NCI-H2081 treated with DMSO at 0.1 percent for 48 hours (cell line): ENCODE measurements at places on chromosomes 2 and 18.

- no peak for DNase-seq
Observed at GRCh38 chr18:60996822-60997221, 336.4 kb upstream of the CDH20 start.

DNA sequence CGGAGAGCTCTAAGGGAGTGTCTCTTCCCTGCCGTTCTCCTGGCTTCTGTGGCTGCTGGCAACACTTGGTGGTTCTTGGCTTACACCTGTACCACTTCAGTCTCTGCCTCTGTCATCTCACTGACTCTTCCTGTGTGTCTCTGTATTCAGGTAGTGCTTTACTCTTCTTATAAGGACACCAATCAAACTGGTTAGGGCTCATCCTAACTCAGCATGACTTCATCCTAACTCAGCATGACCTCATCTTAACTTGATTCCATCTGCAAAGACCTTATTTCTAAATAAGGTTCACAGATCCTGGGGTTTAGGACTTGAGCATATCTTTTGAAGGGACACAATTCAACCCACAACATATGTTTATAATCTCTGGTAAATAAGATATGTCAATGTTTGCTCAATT, 51.6 kb upstream of the DSEL start:
- DNase-seq: no peak

DNA sequence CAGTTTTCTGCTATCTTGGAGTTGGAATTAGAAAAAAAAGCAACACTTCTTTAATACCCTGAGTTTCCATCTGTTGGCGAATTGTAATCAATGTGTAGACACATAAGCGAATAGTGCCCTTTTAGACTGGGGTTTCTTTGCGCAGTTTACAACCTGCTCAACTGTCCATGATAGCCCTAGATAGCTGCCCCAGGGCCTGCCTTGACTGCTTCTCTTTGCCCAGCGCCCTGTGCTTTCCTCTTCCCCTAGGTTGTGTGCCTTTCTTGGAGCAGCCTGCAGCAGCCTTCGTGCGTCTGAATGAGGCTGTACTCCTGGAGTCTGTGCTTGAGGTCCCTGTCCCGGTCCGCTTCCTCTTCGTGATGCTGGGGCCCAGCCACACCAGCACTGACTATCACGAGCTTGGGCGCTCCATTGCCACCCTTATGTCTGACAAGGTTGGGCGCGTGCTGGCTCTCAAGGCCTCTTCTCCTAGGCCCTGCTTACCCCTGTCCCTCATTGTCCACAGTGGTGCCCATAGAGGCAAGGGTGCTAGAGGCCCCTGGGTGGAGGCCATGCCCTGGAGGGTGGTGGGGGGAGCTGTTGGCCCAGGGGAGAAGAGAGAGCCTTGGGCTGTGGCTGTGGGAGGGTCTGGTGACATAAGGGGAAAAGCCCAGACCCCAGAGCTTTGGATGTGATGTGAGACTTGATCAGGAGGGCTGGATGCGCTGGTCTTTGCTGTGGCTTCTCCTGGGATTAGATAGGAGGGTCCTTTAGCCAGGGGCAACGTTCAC, 6.9 kb downstream of the SLC4A3 start:
- no peak for DNase-seq

- no peak for DNase-seq
Observed at GRCh38 chr2:204110751-204111516, 174.4 kb downstream of the ICOS start.

- DNase-seq: no peak
Observed at GRCh38 chr2:125746321-125747164, 909.4 kb upstream of the GYPC start.

GRCh38 chr2:1488181-1488671, 75.0 kb downstream of the TPO start:
- DNase-seq: no peak

DNA sequence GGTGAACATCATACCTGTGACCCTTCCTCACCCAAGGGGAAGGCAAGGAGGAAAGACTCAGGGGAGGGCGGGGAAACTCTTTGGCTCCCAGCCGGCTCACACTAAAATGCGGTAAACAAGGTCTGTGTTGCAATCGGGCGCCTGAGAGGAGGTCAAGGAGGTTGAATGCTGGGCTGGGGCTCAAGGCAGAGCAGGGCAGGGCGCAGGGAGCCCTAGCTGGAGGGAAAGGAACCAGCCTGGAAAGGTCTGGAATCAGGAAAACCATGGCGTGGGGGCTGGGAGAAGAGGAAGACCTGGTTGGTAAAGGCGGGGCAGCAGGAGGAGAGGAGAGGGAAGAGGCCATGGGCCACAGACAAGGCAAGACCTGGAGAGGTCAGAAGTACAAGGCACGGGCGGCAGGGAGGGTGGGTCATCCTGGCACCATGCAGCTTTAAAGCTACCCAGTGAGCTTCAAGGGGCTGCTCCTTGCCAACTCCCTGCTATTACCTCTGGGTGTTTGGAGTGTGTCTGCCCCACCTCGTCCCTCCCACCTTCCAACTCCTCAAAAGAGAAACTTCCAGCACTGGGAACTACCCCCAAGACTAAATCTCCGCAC, 4.8 kb upstream of the TMEM37 start:
- DNase-seq: no peak

DNA sequence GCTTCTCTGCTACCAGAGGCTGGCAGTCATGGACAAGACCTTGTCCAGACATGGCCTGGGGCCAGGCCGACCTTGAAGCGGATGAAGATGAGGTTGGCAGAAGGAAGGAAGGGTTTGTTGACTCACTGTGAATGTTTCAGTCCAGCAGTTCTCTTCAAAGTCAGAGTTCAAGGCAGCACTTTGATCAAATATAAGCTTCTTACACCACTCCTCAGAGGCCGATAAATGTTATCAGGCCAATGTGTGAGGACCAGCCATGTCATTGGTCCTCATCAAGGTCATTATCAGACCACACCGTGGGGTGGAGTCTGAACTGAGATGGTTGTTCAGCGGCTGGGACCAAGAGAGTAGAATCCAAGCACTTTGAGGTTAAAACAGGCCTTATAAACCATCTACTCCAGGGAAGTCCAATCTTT, 35.5 kb downstream of the QPCT start:
- no peak for DNase-seq

DNA sequence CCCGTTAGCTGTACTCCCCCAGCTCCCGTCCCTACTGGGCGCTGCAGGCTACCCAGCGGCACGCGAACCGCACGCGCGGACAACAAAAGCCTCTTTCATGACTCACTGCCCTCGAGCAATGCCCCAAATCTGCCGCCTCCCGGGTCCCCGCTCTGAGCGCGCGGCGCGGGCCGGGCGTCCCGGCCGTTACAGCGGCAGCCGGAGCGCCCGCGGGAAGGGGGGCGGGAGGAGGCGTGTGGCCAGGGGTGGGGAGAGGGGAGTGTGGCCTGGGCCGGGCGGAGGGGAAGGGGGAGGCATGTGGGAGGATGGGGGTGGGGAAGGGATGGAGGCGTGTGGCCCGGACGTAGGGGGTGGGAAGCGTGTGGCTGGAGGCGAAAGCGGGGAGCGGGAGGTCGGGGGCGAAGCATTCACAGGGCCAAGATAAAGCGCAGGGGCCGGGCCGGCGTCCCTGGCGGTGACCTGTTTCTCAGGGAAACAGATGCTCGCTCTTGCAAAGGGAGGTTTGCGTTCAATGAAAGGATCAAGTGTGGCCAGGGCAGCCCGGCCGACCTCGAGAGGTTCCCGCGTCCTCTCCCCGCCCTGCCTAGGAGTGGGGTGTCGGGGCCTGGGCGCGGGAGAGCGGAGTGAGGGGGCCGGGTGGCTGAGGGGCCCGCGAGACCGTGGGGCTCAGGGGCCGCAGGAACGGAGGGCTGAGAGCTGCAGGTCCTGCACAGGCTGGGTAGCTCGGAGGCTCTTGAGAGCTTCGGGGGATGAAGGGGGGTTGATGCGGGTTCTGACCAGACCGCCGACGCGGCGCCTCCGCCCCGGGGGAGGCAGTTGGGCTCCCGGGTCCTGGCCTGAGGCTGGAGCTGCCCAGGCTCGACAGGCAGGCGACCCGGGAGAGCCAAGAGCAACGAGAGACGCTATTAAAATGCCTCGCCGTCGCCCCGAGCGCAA, 3.5 kb upstream of the NEUROD1 start:
- no peak for DNase-seq

GRCh38 chr2:101116841-101117552, 34.2 kb downstream of the TBC1D8 start:
- DNase-seq: no peak

- DNase-seq: peak; percentile 94
Observed at GRCh38 chr2:45009303-45009927, at the start of gene SIX2. TSS of gene SIX2 (minus strand) at chr2:45009452. CDS start at chr2:45009110, 342 bp downstream.

- DNase-seq: no peak
Observed at GRCh38 chr2:230678451-230678850, 34.2 kb upstream of the CAB39 start.

GRCh38 chr2:236338495-236339184, 74.4 kb upstream of the ASB18 start:
- DNase-seq: no peak

DNA sequence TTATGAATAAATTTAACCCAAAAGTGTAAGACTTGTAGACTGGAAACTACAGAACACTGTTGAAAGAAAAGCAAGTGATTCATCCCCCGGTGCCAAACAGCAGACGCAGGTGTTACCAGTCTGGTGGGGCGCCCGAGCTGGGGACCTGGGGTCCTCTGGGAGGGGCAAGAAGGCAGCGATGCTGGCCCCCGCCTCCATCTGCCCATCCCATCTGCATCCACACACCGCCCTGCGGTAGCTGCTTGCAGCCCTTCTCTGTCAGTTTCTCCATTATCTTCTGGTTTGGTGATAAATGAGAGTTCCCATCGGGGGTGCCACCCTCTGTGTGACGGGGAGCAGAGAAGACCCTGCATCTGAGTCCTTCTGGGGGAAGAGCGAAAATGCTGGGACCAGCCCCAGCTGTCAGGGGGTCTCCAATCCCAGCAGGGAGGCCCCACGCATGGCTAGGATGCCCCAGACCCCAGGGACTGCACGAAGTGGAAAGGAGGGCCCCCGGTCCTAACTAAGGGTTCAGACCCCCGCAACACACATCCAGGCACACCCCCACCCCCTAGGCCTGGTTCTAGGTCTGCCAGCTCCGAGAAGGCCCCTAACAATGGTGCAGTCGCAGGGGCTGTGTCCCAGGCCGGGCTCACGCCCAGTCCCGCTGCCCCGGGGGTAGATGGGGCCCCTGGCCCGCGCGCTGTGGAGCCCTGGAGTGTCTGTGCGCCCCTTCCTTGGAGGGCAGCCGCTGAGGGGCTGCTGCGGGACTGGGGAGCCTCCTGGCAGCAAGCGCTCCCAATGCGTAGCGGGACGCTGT, 686 bp upstream of the RGPD8 start:
- no peak for DNase-seq

GRCh38 chr2:109005686-109006204, 16.7 kb upstream of the EDAR start:
- no peak for DNase-seq

- DNase-seq: no peak
Observed at GRCh38 chr2:132515010-132515409, 98.4 kb downstream of the GPR39 start.

- DNase-seq: no peak
Observed at GRCh38 chr2:206962966-206963365, 23.6 kb downstream of the CPO start.

- DNase-seq: no peak
Observed at GRCh38 chr2:169526451-169526850, 16.9 kb downstream of the KLHL41 start.

GRCh38 chr2:202121532-202122162, 48.6 kb downstream of the KIAA2012 start:
- no peak for DNase-seq

DNA sequence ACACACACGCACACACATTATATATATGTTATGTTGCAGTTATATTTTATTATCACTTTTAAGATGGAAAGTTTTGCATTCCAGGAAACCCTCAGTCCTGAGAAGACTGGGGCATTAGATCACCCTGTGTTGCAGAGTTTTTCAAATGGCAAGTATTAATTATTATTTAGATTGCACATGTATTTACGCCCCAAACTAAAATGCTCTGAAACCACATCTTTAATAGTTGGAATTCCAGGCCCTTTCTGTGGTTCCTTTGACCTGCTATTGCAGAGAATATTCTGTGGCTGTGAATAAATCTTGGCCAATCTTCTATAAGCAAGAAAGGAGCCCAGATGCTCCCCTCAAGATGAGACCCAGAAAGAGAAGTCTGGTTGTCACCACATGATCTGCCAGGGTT, 427.0 kb upstream of the TNP1 start:
- DNase-seq: no peak

- no peak for DNase-seq
Observed at GRCh38 chr18:32238635-32239268, 48.9 kb downstream of the MEP1B start.

DNA sequence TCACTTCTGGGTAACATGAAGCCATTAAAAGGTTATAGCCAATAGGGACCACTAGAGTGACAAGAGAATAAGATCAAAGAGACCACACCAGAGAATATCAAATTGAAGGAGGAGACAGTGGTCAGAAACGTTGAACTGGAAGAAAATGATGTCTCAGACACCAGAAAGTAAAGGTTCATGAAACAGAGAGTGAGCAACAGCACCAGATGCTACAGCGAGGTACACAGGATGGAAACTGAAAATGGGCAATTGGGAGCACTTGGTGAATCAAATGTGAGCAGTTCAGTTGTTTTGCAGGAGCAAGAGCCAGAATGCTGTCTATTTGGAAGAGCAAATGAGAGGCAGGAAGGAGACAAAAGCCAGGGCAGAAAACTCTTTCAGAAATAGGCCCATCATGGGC, 162.6 kb downstream of the SS18 start:
- no peak for DNase-seq

DNA sequence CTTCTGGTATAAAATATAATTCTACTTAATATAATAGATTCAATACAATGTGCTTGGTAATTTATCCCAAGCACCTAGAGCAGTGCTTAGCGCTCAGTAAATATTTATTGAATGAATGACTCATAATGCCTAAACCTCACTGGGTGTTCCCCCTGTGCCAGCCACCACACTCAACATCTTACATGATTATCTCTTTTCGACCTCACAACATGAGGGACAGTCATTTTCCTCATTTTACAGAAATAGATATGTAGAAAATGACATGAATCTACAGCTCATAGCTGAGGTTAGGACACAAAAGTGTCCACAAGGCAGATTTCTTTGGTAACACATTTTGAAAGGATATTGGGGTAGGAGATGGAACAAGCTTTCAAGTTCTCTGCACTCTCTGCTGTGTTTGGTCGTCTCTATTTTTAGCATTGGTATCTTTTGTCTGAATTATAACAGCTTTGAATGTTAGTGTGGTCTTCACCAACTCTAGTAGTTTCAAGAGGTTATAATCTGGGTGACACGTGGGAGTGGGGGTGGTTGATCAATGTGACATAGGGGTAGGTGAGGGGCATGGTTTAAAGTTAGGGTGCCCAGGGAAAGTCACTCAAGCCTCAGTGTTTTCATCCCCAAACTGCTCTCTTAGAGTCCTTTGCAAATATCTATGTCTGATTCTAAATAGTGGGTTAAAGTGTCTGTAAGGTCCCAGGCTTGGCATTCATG, 9.8 kb downstream of the MYOM1 start:
- DNase-seq: no peak

DNA sequence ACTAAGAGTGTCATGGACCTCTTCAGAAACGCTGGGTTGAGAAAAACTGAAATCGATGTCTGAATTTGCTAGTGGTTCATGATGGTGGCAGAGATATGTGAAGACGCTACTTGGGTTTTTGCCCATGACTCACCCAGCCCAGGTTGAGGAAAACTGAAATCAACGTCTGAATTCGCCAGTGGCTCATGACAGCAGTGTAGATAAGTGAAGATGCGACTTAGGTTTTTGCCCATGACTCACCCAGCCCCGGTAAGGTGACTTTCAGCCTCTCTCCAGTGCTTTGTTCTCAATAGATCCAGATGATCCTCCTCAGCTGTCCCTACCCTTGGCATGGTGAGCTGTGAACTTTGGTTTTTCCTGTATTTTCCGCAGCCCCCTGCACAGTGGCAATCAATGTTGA, 105.3 kb upstream of the SIX3 start:
- no peak for DNase-seq

- no peak for DNase-seq
Observed at GRCh38 chr2:11864724-11865123, 118.3 kb downstream of the LPIN1 start.
